ENCODE measurements at places on chromosomes 7 and 10. TPM values are rescaled to one million over a fixed set of nuclear protein-coding genes. Genes with fewer than 3 reads are reported as not detected.

- DNase-seq = no peak
- H3K27ac ChIP-seq = no peak overlapping the region
- H3K36me3 ChIP-seq = no peaks in the 10 kb centered on the region
- no peaks in the 10 kb centered on the region for H3K27me3 ChIP-seq
- H3K4me1 ChIP-seq = peaks cover 18% of the 10 kb centered on the region
These were observed 22.0 kb upstream of the GSAP start for GRCh38 chr7:77438131-77438530.

PTPRZ1 gene
- total RNA-seq = 0.22 TPM

- DNase-seq = peak; percentile 39
- H3K4me3 ChIP-seq = no peak overlapping the region
- no peaks in the 10 kb centered on the region for H3K27me3 ChIP-seq
- no peak overlapping the region for H3K27ac ChIP-seq
- H3K36me3 ChIP-seq = no peaks in the 10 kb centered on the region
- peaks cover 26% of the 10 kb centered on the region for H3K4me1 ChIP-seq
These were observed 47.2 kb upstream of the NRP1 start for GRCh38 chr10:33381451-33382215.

DNA sequence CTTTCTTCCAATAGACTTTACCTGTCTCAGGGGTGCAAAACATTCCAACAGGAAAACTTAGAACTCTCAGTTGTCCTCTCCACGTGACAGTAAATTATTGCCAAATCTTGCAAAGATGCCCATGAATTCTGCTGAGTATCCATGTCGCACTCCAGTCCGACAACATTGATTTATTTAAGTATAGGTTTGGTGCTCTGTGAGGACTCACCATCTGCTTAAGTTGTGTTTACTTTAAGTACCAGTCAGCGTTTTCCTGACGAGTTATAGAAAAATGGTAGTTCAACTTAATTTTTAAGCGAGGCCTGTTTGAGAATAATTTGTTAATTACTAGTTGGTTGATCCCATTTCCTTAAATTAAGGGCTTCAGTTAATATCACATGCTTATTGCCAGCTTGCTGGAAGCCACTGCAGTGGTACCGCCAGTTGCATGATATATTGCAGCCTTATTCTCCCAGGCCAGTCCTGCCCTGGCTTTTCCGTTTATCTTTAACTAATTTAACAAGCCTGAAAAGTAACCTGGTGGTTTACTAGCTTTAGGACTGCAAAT is 27.8 kb downstream of the CREB5 start:
- H3K27me3 ChIP-seq = peaks cover 12% of the 10 kb centered on the region
- DNase-seq = no peak

GRCh38 chr10:103665162-103665889 is 171.8 kb downstream of the NEURL1 start:
- H3K27ac ChIP-seq = no peak overlapping the region
- DNase-seq = no peak
- H3K4me1 ChIP-seq = peaks cover 15% of the 10 kb centered on the region
